Left kidney (tissue), 8 donors: ENCODE measurements at places on chromosomes 1 and 21. TPM values are rescaled to one million over a fixed set of nuclear protein-coding genes. Genes with fewer than 3 reads are reported as not detected.

- DNase-seq = no peak
Measured at GRCh38 chr21:39346671-39347331, 2.1 kb downstream of the HMGN1 start.

Gene COL24A1
- 1.8 TPM for polyA plus RNA-seq

Gene TPTE
- polyA plus RNA-seq = not detected

Gene FCGR3A
- polyA plus RNA-seq = 1.1 TPM

DNA sequence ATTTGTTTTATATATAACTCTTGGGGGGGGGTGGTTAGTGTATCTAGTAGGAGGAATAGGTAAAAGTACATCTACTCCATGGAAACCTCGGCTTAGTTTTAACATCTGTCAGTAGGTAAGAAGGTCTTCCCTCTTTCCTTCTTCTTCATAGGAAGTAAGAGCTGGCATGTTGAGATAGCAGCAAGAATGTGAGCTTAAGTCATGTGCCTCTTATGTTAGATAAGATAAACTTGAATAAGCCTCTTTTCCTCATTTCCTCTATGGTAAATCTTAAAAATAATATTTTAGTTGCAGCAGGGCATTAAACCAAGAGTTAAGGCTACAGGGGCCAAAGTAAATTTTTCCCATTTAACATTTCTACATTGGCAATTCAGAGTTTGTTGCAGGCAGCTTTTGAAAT lies 100.4 kb downstream of the MAP3K21 start:
- no peak for DNase-seq
